ENCODE measurements at places on chromosomes 1 and 21. TPM values are rescaled to one million over a fixed set of nuclear protein-coding genes. Genes with fewer than 3 reads are reported as not detected.

DNA sequence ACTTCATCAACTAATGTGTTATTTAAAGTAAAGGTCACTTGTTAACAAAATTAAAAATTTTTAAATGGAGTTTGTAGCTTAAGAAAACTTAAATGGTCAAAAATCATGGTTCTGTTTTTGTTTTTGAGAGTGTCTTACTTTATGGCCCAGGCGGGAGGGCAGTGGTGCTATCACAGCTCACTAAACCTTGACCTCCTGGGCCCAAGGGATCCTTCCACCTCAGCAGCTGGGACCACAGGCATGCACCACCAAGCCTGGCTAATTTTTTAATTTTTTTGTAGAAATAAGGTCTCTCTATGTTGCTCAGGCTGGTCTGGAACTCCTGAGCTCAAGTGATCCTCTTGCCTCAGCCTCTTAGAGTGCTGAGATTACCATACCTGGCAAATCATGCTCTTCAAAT, 111.4 kb downstream of the MAST2 start:
- DNase-seq, result no peak

Gene LIN28A
- 107 TPM for total RNA-seq

DNA sequence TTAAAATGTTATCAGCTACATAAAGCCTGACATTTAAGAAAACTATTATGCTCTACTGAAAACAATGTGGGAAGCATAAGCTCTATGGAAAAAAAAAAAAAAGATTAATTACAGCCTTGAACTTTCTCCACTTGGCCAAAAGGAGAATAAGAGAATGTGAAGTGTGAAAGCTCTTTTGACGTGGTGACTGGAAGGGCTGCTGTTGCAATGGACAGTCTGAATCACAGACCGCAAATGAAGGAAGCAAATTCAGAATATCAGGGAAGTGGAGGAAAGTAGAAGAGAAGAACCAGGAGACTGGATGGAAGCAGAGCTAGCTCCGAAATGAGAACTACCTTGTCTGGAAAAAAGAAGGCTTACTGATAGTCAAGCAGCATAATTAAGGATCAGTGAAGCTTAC, 106.8 kb downstream of the AK5 start:
- DNase-seq, result no peak

DNA sequence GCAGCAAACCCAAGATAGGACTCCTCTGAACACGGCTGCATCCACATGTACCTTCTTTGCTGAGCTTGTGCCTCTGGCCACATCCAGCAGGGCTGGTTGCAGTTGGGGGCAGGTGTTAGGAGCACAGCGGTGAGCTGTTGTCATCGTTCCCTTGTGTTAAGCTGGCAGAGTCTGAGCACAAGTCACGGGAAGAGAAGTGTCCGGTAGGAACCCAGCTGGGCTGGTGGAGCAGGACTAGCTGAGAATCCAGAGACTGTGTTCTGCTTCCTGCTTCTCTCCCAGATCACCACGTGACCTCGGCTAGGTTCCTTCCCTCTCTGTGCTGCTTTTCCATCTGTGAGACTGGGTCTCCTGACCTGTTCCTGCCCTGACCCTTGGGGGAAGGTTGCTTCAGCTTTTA, 105.1 kb downstream of the PCBP3 start:
- DNase-seq, result no peak

GRCh38 chr1:201285846-201286245, 2.5 kb downstream of the PKP1 start:
- no peak for DNase-seq

Gene SH2D1B
- not detected for total RNA-seq

DNA sequence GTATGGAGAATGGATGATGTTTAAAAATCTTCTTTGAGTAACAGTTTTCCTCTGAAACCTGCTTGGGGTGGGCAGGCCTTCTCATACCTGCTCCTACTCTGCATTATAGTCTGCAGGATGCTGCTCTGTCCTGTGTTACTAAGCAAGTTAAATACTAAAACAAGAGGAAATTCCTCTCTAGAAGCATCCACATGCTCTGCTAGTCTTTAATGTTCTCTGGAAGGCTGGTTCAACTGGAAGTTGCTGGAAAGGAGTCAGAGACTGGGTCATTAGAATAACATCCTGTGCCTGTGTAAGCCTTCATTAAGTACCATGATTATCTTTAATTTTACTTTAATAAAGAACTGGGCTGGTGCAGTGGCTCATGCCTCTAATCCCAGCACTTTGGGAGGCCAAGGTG, 5.8 kb downstream of the SELP start:
- DNase-seq, result no peak

Gene SLC1A7
- not detected for total RNA-seq

DNA sequence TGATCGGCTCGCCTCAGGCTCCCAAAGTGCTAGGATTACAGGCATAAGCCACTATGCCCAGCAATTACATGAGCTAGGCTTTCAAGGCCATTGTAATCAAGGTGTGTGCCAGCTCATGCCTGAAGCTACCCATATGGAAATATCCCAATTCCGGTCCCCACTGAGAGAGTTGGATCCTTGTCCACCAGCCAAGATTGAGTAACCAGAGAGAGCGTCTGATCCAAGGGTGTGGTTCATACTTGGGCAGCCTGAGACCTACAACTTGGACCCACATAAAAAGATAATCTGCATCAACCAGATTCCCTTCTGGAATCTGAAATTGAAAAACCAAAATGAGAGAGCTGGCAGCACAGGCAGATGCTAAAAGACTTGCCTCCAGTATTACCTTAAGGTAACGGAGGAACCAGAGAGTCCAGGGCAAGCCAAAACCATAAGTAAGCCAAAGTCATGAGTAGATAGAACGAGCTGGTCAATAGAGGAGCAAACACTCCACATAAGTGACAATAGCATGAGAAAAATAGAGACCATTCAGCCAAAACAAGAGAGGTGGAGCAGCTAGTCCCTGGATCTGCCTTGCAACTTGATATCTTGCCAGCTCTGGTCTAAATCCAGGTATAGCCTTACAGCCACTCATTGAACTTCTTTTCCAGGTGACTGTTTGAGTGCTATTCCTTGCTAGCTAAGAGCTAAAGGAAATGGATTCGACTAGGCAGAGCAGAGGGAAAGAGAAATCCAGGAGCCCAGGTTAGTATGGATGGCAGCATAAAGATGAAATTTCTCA, 63.8 kb upstream of the ATP1A1 start:
- DNase-seq, result no peak

- DNase-seq, result no peak
Observed at GRCh38 chr1:183941001-183941400, 96.5 kb downstream of the COLGALT2 start.

Gene PERM1
- total RNA-seq, result not detected

GRCh38 chr1:92314024-92314423, 15.2 kb downstream of the RPAP2 start:
- DNase-seq, result no peak

DNA sequence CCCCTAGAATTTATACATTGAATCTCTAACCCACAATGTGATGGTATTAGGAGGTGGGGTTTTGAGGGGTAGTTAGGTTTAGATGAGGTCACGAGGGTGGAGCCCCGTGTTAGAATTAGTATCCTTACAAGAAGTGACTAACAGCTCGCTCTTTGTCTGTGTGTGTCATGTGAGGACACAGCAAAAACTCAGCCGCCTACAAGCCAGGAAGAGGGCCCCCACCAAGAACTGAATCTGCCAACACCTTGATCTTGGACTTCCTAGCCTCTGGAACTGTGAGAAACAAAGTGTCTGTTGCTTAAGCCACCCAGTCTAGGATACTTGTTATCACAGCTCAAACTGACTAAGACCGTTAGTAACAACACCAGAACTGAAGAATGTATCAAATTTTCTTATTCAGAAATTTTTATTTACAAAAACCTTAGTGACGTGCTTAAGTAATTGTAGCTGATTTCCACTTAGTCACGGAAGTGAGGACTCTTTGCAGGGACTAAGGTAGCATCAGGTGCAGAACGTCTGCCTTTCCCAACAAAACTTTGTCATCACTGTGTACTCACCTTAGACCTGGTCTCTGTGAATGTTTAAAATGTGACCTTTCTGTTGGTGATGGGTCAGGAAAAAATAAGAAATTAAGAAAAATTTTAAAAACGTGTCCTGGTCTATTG, 24.5 kb upstream of the LRRC8C start:
- no peak for DNase-seq

DNA sequence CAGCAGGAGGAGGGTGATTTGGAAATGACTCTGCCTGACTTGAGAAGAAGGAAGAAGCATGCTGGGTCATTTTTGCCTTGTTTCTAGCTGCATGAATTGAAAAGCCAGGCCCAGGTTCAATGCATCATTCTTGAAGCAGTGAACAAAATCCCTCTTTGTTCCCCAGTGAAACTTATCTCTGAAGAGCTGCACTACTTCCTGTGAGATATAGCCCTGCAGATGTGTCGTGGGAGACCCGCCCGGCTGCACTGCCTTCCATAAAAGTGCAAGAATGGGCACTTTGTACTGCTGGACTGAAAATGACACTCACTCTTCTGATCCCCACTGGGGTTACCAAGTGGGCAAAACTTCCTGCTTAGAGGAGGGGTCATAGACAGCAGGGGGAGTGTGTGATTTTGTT, 249.2 kb upstream of the NFIA start:
- no peak for DNase-seq

Gene C1orf87
- 0.23 TPM for total RNA-seq

Gene CLCA1
- total RNA-seq, result not detected

Gene CENPL
- 6.6 TPM for total RNA-seq

DNA sequence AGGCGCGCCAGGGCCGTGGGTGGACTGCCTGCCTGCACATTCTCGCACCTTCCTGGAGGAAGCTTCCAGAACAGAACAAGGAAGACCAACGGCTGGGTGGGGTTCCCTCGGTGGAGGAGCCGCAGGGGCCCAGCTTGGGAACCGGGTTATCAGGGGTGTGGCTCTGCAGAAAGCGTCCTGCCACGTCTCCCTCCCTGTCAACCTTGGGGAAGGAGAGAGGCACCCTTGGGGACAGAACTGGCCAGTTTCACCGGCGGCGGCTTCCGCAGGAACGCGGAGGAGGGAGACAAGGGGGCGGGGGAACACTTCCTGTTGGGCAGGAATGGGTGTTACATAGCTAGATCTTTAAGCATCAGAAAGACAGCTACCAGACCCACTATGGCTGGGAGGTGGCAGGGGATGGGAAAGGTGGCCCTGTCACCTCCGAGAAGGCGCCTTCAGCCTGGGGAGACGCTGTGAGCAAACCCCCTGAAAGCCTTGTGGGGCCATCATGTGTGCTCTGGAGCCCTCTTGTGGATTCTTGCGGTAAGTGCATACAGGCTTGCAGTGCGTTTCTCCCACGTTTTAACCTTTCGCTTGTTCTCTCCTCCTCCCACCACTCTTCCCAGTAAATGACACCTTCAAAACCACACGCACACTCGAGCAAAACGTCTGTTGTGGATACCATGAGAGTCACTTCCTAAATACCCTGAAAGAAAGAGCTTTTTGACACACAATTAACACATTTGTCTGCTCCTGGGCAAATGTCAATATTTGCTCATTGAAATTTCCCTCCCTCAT, 3.8 kb upstream of the PLEKHA6 start:
- peak; percentile 68 for DNase-seq

GRCh38 chr1:186225096-186225495, 150.0 kb downstream of the TPR start:
- DNase-seq, result no peak

- DNase-seq, result no peak
Observed at GRCh38 chr1:91078859-91079258, 57.0 kb upstream of the ZNF644 start.

DNA sequence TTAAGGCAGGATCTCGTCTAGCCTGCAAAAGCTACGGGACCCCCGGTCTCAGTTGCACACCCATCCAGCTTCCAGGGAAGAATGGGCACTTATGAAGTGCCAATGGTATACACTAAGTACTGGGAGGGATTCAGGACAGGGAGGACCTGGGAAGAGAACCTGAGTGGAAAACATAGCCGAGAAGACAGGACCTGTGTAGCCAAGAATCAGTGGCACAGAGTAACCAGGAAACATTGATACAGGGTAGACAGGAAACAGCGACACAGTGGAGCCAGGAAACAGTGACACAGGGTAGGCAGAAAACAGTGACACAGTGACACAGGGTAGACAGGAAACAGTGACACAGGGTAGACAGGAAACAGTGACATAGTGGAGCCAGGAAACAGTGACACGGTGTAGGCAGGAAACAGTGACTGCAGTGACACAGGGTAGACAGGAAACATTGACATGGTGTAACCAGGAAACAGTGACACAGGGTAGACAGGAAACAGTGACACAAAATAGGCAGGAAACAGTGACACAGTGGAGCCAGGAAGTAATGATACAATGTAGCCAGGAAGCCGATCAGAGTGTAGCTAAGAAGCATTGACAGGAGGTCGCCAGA, 138.0 kb upstream of the ARHGEF16 start:
- no peak for DNase-seq

- DNase-seq, result no peak
Observed at GRCh38 chr1:118688891-118689290, 299.3 kb downstream of the TBX15 start.

- DNase-seq, result no peak
Observed at GRCh38 chr1:219731771-219732170, 118.9 kb upstream of the ZC3H11B start.

GRCh38 chr1:114719424-114719787, 2.8 kb upstream of the NRAS start:
- no peak for DNase-seq

Gene MYOG
- 15.7 TPM for total RNA-seq

Gene SELP
- total RNA-seq, result 0.21 TPM

Gene GJA5
- total RNA-seq, result 189 TPM

Gene NBPF10
- total RNA-seq, result 0.26 TPM

DNA sequence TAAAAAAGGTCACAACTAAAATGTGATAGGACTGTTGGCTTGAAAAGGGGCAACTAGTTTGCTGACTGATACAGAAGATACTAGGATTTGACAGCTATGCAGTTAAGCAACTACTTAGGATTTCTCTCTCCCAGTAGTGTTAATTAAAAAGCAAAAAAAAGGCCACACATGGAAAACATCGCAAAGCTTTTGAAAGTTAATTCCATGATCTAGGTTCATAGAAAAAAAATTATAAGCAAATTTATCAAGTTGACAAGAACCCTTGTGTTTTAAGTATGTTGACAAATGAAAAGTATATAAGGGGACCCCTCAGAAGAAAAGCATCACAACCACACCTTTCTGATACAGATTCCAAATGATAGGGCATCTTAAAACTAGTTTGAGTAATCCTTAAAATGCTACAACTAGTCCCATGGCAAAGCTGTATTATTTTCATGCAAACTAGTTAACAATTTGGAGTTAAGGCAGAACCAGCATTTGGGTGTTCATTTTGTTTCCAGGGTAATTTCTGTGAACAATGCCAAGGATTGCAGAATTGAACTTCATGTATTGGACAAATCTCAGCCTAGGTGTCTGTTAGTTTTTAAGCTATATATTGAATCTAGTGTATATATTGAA, 4.1 kb downstream of the PNRC2 start:
- no peak for DNase-seq

- no peak for DNase-seq
Observed at GRCh38 chr1:243482141-243483022, 226.5 kb downstream of the SDCCAG8 start.
